H4 (cell line): ENCODE measurements at places on chromosomes 3 and 15.

DNA sequence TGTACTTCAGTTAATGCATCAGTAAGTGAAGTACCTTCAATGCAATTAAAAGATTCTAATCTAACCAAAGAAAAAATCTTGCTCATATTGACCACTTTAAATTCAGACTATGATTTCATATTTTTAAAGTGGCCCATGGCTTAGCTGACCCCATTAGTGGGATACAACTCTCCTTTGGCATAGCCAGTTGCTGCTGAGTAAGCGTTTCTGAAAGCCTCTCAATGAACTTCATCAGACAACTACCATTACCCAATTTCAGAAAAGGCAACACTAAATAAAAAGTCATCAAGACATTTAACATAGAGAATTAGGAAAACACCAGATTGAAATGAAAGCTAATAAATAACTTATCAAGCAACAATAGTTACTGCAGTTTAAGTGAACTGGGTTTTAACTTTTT lies 27.0 kb downstream of the CADM2 start:
- no peak for DNase-seq

- DNase-seq, result no peak
Measured at GRCh38 chr3:13683772-13684171, 134.8 kb downstream of the FBLN2 start.

- no peak for DNase-seq
Measured at GRCh38 chr15:50452927-50453326, 28.7 kb downstream of the USP8 start.

GRCh38 chr3:38746641-38747040 lies 69.4 kb downstream of the SCN10A start:
- DNase-seq, result no peak

- DNase-seq, result no peak
Measured at GRCh38 chr3:106256249-106256957, 387.6 kb upstream of the CBLB start.

GRCh38 chr3:5001805-5002173 lies 22.6 kb downstream of the BHLHE40 start:
- no peak for DNase-seq
